ENCODE measurements at places on chromosomes 3 and 15.

- peak; percentile 47 for DNase-seq
Measured at GRCh38 chr15:69468241-69469121, 15.9 kb downstream of the RPLP1 start.

DNA sequence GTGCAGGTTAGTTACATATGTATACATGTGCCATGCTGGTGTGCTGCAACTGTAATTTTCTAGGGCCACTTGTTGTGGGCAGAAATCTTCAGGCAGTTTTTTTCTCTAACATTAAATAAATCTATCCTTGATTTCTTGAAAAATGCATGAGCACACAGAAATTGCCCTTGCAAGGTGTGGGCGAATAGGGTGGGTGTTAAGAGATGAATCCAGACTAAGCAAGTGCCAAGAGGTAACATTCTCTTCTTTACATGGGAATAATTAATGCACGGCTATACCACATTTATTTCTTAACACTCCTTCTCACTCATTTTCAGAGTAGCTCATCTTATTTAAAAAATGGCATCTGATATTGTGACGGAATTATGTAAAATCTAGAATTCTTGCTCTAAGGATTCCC is 719.6 kb downstream of the AGBL1 start:
- DNase-seq = no peak

GRCh38 chr3:106692624-106693023 is 684.6 kb upstream of the CCDC54 start:
- no peak for DNase-seq

- no peak for DNase-seq
Measured at GRCh38 chr15:84400820-84401219, 165.2 kb downstream of the GOLGA6L4 start.

DNA sequence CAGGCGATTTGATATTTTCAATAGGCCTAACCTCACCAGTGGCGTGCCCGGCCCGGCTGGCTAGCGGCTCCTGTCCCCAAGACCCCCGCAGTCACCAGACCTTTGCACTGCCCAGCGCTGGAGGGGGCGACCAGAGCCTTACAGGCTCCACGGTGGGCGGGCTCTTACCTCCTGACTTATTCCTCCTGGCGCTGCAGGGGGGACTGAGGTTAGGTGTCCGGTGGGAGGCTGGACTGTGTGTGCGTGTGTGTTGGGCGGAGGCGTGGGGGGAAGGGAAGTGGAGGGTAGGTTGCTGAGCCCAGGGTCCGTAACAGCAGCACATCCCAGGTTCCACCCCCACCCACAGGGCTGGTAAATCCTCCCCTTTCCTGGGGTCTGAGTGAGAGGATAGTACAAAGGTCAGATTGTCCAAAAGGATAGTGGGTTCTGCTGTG is 27.5 kb upstream of the THRB start:
- DNase-seq = no peak

DNA sequence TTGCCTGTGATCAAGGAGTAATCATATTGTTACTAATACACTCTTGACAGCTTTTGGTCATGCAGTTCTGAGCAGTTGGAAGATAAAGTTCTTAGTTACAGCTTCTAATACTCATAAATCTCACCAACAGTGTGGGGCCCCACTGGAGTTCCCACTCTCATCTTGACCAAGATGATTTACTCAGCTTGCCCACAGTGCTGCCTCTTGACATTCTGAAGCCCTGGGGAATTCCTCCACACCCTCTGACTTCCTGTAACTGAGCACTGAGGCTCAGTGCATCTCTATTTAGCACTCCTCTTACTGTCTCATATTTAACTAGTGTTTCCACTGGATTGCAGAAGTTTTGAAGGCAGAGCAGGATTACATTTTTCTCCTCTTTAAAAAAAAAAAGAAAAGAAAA is 1.9 kb upstream of the ARL6IP5 start:
- DNase-seq = peak; percentile 36

DNA sequence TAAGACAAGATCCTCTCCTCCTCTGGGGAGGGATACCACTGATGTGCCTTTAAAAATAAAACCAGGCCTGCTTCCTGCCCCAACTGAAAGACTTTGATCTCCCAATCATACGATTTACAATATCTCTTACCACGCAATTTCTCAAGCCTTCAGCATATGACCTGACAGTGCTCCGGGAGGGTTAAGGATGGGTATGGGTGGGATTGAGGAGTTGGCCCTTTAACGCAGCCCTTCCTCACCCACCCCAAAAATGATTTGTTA is 67.4 kb downstream of the LRIG1 start:
- no peak for DNase-seq

DNA sequence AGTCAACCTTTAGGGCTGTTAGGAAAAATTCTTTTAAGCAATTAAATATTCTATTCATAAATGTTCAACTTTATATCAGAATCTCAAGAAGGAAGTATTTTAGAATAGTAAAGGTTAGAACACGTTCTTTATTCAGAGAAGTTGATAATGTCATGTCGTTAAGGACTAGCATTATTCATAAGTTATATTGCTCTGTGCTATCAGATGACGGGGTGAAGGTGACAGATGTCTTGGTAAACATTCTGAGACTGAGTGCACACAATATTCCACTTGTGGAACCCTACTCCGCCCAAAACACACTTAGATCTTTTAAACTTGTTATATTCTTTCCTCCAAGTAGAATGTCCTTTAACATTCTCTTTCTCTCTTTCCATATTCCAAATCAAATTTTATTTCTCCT is 7.9 kb downstream of the AP4E1 start:
- no peak for DNase-seq

DNA sequence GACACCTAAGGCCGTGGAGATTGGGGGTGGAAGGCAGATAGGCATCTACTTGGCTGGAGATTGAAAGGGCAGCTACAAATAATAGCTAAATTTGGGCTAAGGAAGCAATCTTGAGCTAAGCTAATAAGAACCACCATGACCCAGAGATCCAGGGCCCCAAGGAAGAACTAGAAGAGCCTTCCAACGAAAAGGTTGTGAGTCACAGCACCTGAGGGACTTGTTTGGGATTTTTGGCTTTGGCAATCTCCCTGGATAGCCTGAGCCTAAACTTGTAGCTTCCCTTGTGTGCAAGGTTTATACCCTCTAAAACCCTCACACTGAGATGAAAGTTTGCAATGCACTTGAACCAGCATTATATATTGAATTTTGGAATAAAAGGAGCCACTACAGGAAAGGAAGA is 364.0 kb upstream of the IL12A start:
- DNase-seq = no peak

DNA sequence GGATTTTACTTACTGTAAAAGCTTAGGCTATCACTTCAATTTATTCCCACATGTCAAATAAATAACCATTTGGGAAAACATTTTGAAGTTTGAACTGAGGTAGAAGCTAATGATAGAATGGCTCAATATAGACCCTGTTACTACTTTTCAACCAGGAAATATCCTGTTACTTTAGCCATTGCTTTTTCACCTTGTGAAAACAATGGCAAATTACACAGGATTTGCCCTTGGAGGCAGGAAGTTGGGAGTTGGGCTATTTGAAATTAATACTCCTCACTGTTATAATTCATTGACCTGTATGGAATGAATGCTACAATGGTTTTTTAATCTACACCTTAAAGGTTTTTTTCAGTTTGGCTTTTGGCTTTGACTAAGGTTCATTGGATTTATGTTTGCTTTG is 98.1 kb upstream of the UBE2E2 start:
- DNase-seq = no peak

DNA sequence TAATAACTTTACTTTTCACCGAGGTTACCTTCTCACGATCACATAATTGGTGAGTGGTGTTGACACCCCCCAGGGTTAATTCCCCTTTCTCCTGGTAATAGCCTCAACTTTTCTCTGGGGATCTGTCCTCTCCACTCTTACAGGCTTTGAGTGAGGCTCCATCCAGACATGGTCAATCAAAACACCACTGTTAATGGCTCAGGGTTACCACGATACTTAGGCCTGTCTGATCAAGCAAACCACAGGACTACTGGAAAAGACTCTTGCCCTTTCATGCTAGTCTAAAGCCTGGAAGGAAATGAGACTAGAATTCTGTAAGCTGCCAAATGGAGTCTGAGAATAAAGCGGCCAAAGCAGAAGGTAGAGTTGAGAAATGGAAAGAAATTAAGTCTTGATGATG is 56.5 kb upstream of the STT3B start:
- DNase-seq = no peak

- DNase-seq = no peak
Measured at GRCh38 chr3:133955892-133956291, 60.2 kb upstream of the RAB6B start.

DNA sequence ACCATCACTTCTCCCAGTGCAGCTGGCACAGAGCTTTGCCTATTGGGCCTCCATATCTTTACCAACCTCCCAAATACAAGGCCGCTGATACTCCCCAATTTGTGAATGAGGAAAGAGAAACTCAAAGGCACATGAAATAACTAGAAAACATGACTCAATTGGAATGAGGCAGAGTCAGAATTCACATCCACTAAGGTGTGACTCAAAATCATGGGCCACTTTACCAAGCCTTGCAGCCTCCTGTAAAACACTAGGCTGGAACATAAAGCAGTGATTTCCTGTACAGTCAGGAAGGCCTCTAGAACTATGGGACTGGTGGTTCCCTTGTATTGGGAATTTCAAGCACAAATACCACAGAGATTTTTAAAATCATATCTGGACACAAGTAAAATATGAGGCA is 128.6 kb downstream of the DCLK3 start:
- DNase-seq = no peak

DNA sequence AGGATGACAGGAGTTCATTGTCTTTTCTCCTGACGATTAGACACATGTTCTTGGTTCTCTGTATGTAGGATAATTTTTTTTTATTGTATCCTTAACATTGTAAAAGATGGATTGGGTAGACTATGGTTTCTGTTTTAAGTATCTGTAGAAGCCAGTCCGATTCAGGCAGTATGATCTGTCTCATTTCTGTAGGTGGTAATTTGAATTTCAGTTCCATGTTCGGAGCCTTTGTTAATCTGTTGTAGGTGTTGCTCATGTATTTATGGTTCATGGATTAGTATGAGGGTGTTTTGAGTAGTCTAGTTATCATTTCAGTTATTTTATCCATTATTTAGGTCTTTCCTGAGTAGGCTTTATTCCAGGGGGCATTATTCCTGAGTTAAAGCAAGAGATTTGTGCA is 32.4 kb upstream of the MME start:
- no peak for DNase-seq

All from activated CD4-positive, alpha-beta T cell treated with anti-CD3 and anti-CD28 coated beads, Interleukin-2, amount 50 U/mL, for 24 hours (primary cell).